ENCODE measurements at places on chromosomes 12 and 14.

DNA sequence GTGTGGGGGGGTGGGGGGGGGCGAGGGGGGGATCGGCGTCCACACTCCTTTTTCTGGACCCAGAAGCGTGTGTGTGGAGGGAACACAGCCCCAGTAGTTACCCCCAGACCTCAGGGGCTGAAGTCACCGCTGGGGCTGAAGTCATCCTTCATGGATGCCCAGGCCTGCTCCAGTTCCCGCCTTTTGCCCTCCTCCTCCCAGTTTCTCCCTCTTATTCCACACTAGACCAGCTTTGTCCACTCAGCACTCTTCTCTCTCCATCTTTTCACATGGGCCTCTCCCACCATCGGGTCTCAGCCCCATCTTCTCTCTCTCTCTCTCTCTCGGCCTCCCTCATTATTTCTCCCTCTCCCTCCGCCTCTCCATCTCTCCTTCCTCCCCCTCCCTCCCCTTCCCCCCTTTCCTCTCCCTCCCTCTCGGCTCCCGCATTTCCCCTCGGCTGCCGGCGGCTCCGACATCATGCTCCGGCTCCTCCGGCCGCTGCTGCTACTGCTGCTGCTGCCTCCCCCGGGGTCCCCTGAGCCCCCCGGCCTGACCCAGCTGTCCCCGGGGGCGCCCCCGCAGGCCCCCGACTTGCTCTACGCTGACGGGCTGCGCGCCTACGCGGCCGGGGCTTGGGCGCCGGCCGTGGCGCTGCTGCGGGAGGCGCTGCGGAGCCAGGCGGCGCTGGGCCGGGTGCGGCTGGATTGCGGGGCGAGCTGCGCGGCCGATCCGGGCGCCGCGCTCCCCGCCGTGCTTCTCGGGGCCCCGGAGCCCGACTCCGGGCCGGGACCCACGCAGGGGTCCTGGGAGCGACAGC is at the start of gene P3H3:
TSS of gene P3H3 (plus strand) at position 426 of the 799 bp plus-strand sequence. CDS start at position 460, 34 bp downstream.
- no peak for DNase-seq

DNA sequence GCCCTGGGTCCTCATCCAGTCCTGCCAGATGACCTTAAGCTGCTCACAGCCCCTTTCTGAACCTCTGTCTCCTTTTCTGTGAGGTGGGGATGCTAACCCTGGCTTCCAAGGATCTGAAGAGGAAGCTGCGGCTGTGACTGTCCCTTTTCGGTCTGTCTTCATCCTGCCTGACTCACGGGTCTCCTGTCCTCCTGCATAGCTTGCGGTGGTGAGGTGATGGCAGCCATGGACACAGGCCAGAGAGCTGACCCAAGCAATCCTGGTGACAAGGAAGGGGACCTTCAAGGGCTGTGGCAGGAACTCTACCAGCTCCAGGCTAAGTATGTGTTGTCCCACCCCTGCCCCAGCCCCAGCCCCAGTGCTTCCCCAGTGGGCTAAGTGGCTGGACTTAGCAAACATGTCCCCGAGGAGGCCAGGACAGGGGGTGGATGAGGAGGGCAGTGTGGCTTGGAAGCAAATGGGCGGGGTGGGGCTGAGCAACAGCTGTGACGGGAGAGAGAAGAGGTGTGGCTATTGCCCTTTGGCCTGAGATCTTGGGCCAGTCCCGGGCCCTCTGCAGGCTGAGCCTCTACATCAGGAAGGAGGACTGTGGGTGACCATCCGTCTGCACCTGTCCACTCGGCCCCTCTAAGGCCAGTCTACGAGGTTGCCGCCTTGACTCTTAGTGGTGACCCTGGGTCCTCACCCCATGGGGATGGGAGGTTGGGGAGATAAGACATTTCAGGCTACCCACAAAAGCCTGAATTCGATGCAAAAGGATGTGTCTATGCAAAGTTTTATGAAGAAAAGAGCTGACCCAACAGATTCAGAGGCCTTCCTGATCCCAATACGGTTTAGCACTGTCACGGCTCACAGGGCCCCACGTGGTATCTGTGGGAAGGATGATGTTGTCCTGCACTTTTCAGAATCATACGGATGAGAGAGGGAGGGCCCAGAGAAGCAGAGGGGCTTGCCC is 1.1 kb downstream of the CCDC197 start:
- no peak for DNase-seq

DNA sequence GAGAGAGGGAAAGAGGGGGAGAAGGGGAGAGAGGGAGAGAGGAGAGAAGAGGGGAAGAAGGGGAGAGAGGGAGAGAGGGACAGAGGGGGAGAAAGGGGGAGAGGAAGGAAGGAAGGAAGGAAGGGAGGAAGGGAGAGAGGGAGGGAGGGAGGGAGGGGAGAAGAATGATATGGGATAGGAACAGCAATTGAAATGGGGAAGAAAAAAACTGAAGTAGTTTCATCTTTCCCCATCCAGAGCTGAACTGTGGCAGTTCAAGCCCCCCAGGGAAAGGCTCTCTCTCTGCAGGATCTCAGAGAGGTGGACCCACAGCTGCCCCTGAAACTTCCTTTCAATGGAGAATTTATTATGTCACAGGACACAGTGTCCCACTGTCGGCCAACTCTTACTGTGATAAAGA is 136.9 kb downstream of the DPF3 start:
- no peak for DNase-seq

- DNase-seq: no peak
These were observed 59.6 kb upstream of the RIC8B start for GRCh38 chr12:106714926-106715325.

DNA sequence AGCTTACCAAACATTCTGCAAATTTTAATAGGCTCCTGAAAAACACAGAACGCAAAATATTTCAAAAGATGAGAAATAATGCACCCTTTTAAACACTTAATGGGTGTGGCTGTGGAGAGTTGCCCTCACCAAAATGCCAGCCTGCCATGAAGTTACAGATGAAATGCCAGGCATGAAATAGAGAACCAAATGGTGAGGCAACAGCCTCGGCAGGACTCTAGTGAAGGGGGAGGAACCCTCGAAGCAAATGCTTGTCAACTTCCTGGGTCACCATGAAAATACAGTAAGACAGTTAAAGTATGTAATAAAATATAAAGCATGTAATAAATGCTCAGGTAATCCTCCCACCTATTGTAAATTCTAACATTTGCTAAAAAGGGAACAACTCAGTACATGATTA is 24.1 kb downstream of the DUSP16 start:
- no peak for DNase-seq

GRCh38 chr12:54161481-54162437 is 27.0 kb downstream of the SMUG1 start:
- DNase-seq: no peak

DNA sequence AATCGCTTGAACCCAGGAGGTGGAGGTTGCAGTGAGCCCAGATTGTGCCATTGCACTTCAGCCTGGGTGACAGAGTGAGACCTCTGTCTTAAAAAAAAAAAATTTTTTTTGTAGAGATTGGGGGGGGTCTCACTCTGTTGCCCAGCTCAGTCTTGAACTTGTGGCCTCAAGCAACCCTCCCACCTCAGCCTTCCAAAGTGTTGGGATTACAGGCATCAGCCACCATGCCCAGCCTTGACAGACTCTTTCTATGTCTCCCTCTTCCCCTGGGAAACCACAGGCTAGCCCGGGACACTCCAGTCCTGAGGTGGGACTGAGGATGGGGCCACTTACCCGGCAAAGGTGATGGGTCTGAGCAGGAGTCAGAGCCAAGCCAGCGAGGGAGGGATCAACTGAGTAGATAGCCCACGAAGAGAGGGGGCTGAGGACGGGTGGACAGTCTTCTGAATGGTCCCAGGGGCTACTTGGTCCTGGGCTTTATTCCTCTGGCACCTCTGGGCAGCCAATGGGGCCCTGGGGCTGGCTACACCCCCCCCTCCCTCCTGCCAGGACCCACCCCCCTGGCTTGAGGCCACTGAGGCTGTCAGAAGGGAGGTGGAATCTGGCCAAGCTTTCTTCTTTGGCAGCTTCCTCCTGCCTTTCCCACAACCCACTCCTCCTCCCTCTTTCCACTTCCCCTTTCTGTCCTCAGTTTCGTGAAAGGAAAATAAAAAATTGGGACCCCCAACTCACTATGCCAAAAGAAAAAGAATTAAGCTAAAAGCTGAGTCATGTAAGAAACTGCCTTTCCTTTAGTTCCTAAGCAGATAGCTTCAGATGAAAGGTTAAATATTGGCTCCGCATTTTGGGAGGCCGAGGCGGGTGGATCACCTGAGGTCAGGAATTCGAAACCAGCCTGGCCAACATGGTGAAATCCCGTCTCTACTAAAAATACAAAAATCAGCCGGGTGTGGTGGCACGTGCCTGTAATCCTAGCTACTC is at the start of gene SDS:
TSS of gene SDS (minus strand) at position 453 of the 981 bp plus-strand sequence. CDS start 4,179 bp downstream, outside the sequence.
- DNase-seq: no peak

- no peak for DNase-seq
These were observed 48.8 kb downstream of the IPO8 start for GRCh38 chr12:30646821-30647220.

DNA sequence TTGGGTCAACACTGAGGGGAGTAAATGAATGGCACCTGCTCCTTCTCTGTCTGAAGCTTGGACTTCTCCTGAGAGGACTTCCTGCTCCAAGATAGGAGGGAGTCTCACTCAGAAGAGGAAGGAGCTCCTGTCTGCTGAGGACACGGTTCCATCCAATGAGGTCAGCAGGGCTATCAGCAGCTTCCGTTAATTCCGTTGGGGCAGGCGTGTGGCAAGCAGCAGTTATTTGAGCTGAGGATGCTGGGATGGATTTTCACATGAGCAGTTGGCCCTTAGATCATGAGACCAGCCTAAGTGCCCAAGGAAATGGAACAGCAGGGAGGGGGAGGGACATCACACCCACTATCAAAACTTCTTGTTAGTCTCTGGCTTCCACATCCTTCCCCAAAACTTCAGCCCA is 159.0 kb upstream of the PZP start:
- DNase-seq: no peak

- DNase-seq: no peak
These were observed 37.4 kb downstream of the HSPB8 start for GRCh38 chr12:119216084-119216483.

- no peak for DNase-seq
These were observed 115.8 kb downstream of the GCH1 start for GRCh38 chr14:54786838-54787237.

DNA sequence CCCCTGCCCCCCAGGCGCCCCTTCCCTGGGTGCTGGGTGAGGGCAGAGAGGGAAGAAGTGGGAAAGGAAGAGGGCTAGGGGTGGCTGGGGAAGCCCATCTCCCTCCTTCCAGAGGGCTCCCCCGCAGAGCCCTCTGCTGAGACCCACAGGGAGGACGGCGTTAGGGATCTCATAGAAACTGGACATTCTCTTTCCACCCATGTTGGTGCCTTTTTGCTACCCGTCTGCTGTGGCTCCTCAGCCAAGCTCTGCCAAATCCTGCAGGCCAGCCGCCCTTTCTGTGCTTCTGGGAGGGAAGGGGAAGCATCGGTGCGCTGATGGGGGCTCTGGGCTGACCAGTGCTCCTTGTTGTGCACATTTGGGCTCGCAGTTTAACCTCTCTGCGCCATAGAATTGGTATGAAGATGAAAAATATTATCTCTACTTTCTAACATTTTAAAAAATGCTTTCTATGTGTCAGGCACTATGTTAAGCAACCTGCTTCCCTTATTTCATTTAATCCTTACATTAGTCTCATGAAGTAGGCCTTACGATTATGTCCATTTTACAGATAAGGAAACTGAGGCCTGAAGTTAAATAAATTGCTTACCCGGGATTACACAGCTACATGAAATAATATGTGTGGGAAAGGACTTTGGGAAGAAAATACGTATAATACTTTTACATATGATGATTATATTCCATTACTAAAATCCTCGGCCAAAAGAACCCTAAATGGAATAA is 981 bp downstream of the SLC48A1 start:
- DNase-seq: no peak

- no peak for DNase-seq
These were observed 19.8 kb downstream of the ALDH6A1 start for GRCh38 chr14:74064426-74064825.

GRCh38 chr12:52543985-52544883 is 8.7 kb downstream of the KRT71 start:
- no peak for DNase-seq

DNA sequence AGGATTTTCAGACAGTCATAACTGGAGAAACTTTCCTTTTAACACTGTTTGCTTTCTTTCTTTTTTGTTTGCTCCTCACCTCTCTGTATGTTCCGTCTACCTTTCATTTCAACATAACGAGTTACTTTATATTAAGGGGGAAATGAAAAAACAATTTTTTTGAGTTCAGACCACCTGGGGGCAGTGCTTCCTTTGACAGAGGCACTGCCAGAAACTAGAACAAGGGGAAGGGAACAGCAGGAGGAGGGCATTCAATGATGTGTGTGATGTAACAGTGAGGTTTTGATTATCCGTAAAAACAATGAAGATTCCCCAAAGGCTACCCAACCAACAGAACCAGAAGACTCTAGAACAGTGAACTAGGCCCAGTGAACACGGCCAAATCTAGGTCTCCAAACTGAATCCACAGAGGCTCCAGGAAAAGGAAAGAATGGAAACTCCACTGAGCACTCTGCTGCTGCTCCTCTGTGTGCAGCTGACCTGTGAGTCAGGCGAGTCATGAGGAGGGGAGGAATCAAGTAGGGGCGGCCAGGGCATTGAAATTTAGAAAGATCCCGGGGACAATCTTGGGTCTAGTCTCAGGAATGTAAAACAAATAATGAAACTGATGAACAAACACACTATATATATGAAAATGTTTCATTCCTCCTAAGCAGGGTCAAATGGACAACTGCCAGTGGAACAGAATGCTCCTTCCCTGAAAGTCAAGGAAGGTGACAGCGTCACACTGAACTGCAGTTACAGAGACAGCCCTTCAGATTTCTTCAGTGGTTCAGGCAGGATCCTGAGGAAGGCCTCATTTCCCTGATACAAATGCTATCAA is 323.5 kb downstream of the DAD1 start:
- no peak for DNase-seq

- no peak for DNase-seq
These were observed 226.9 kb upstream of the PLXNC1 start for GRCh38 chr12:93921521-93921920.

GRCh38 chr12:4849795-4850345 is 59.8 kb upstream of the KCNA1 start:
- no peak for DNase-seq

DNA sequence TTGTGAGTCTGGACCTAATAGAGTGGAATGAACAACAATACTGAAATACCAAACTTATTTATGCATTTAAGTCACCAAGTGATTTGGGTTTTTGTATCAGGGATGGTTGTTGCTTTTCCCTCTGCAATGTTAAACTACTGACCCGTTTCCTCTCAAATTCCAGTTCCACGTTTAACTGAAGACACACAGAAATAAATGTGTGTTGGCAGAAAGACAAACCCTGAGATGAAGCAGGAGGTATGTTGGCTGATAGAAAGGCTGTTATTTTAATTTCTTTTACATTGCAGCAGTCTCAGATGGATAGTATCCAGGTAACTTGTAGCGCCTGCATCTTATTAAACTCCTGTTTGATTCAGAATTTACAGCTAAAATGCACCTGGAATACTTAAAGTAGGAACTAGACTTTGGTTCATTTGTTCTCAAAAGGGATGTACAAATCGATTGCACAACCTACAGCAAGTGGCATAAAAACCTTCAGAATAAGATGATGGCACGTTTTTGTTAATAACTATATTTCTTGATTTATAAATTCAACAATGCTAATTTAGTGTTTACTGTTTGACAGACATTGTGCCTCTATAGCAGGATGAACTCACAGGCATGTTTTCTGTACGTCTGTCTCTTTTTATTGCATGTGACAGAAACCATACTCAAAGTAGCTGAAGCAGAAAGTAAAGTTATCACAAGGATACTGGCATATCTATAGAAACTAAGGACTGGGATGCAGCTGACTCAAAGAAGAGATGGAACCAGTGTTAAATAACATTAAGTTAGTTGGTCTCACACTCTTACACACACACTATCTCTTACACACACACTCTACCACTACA is 405.7 kb downstream of the ZFP36L1 start:
- DNase-seq: no peak

- DNase-seq: no peak
These were observed 505.9 kb downstream of the FLRT2 start for GRCh38 chr14:86035882-86036281.
